ENCODE measurements at places on chromosomes 13 and 19.

DNA sequence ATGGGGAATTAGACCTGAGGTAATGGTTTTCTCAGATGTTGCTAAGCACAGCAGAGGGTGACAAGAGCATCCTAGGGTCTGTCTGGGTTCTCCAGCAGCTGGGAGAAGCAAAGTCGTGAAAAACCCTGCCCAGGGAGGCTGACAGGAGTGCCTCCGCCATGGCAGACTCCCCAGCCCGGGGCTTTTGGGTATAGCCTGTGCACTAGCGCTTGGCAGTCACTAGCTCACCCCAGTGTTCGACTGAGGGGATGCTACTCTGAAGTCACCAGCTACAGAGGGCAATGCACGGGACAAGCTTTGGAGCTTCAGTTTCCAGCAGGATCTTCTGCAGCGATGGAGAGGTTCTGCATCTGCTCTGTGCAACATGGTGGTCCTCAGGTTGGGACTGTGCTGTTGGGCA is 87.5 kb downstream of the ING1 start:
- DNase-seq = no peak

GRCh38 chr19:6608940-6609339 is 18.0 kb upstream of the CD70 start:
- DNase-seq = no peak

DNA sequence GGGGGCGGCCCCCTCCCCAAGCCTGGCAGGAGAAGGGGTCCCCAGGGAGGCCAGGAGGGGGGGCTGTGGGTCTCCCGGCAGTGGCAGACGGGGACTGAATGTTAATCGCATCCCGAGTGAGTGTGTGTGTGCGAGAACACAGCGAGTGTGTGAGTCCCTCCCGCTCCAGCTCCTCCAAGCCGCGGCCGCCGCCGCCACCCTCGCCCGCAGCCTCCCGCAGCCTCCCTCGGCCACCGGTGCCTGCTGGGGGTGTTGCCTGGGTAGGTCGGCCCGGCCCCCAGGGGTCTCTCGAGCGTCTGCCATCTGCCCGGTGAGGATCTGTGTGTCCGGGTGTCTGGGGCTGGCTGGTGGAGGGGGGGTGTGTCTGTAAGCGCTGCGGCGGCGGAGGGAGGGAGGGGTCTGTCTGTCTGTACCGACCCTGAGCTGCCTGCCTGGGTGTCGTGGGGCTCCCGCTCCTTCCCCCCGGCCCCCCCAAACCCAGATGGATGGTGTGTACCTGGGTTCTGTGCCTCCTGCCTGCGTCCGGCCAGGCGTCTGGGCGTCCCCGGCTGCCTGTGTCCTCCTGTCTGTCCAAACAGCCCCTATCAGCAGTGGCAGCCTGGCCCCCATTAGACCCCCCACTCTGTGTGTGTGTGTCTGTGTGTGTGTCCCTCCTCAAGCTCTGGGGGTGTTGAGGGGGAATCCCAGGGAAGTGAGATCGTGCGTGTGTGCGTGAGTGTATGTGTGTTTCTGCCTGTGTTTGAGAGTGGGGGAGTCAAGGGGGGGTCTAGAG is at the start of gene GRIN2D:
TSS of gene GRIN2D (plus strand) at position 110 of the 772 bp plus-strand sequence. CDS start 4,725 bp downstream, outside the sequence.
- DNase-seq = no peak

GRCh38 chr13:74560325-74560724 is 426.1 kb upstream of the KLF12 start:
- DNase-seq = no peak

DNA sequence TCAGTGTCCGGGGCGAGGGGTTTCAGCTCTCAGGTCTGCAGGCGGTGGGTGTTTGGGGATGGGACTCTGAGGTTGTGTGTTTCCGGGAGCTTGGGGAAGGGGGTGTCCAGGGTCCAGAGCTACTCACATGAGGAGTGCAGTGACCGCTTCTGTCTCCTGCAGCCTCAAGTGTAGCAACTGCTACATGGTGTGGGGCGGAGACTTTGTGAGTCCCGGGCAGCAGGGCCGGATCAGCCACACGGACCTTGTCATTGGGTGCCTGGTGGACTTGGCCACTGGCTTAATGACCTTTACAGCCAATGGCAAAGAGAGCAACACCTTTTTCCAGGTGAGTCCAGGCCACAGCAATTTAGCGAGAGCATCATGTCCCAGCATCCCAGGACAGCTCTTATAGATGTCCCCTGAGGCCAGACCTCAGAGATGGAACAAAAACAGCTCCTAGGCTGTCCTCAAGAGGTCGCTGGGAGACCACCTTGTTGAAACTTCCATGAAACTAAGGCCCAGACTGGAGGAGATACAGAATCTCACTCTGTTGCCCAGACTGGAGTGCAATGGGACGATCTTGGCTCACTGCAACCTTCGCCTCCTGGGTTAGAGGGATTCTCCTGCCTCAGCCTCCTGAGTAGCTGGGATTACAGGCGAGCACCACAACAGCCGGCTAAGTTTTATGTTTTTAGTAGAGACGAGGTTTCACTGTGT is 44.9 kb downstream of the RYR1 start:
- DNase-seq = no peak

- DNase-seq = no peak
Measured at GRCh38 chr13:21348488-21349120, 110.5 kb downstream of the ZDHHC20 start.

All from NCI-H1417 treated with DMSO at 0.1 percent for 48 hours (cell line).